ENCODE measurements at places on chromosomes 5 and 9.

- no peaks in the 10 kb centered on the region for H3K4me1 ChIP-seq
- H3K27ac ChIP-seq, result no peak overlapping the region
- H3K4me3 ChIP-seq, result no peak overlapping the region
- no peaks in the 10 kb centered on the region for H3K27me3 ChIP-seq
Measured at GRCh38 chr9:120909904-120910303, 16.7 kb downstream of the TRAF1 start.

DNA sequence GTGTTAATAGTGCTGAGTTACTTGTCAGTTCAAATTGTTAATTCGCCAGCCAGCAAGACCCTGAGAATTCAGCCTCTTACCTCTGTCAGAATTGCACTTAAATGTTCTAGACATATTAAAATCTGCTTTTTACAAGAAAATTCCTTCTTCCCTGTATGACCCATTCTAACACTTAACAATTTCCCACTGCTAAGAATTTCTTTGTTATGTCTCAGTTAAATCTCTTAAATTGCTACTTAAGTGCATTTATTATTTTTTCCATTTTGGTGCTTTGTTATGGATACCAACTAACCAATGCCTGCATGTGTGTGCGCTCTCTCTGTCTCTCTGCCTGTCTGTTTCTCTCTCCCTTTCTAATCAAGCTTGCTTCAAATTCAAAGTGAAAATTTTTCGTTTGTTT, 44.9 kb downstream of the IZUMO3 start:
- H3K4me1 ChIP-seq, result no peaks in the 10 kb centered on the region
- no peak for DNase-seq
- no peak overlapping the region for H3K4me3 ChIP-seq
- no peak overlapping the region for H3K27ac ChIP-seq
- no peaks in the 10 kb centered on the region for H3K36me3 ChIP-seq
- no peaks in the 10 kb centered on the region for H3K27me3 ChIP-seq

DNA sequence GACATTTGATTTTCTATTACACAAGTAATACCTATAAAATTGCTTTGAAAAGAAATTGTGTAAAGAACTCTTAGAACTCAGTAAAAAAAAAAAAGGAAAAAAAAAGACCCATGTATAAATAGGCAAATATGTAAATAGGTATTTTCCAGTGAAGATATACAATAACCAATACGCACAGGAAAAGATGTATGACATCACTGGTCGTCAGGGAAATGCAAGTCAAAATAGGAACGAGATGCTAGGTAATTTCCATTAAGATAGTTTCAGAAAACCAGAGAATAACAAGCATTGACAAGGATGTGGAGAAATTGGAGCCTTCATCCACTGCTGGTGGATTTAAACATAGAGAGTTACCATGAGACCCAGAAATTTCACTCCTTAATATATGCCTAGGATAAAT, 708.8 kb downstream of the MTRR start:
- no peak overlapping the region for H3K27ac ChIP-seq
- H3K4me3 ChIP-seq, result no peak overlapping the region
- no peaks in the 10 kb centered on the region for H3K27me3 ChIP-seq
- H3K36me3 ChIP-seq, result no peaks in the 10 kb centered on the region
- H3K4me1 ChIP-seq, result no peaks in the 10 kb centered on the region

GRCh38 chr9:81634915-81635516, 54.3 kb downstream of the TLE1 start:
- H3K27me3 ChIP-seq, result no peaks in the 10 kb centered on the region
- no peak overlapping the region for H3K27ac ChIP-seq
- no peaks in the 10 kb centered on the region for H3K4me1 ChIP-seq
- DNase-seq, result peak; percentile 77

- no peak for DNase-seq
- H3K27me3 ChIP-seq, result no peaks in the 10 kb centered on the region
- peaks cover 43% of the 10 kb centered on the region for H3K36me3 ChIP-seq
- no peaks in the 10 kb centered on the region for H3K4me1 ChIP-seq
Measured at GRCh38 chr5:138905541-138905940, 30.4 kb upstream of the LRRTM2 start.

GRCh38 chr9:90891308-90892040, 89.9 kb downstream of the SYK start:
- H3K4me1 ChIP-seq, result no peaks in the 10 kb centered on the region
- peaks cover 49% of the 10 kb centered on the region for H3K36me3 ChIP-seq
- no peak for DNase-seq
- H3K27me3 ChIP-seq, result no peaks in the 10 kb centered on the region
- no peak overlapping the region for H3K4me3 ChIP-seq
- no peak overlapping the region for H3K27ac ChIP-seq

DNA sequence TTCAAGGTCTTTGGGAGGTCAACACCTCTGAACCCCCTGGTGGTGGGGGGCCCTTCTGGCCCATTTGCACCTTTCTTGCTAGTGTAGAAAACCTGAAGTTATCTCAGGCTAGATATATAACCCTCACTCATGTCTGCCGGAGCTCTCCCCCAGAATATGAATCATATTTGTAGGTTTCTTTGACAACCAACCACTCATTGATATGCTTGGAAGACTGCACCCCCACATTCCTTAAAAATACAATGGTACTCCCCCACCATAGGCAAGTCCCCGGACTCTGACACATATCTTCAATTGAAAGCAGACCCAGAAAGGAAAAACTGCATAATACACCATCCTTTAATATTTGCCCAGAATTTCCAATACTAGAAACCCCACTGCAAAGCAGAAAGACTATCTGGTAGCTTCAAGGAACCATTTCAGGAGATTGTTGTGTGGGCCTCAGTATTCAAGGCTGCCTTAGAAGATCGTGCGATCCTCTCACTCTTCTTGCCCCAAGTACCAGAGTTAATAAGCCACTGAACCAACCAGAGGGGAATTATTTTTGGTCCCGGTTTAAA, 978 bp upstream of the UBE2B start:
- no peak for DNase-seq
- no peaks in the 10 kb centered on the region for H3K27me3 ChIP-seq
- H3K4me1 ChIP-seq, result peaks cover 6% of the 10 kb centered on the region
- H3K4me3 ChIP-seq, result peak overlapping the region; percentile 96
- peaks cover 6% of the 10 kb centered on the region for H3K36me3 ChIP-seq

- H3K4me3 ChIP-seq, result no peak overlapping the region
- H3K27me3 ChIP-seq, result no peaks in the 10 kb centered on the region
- H3K27ac ChIP-seq, result no peak overlapping the region
Measured at GRCh38 chr5:158285698-158286097, 426.8 kb upstream of the CLINT1 start.

DNA sequence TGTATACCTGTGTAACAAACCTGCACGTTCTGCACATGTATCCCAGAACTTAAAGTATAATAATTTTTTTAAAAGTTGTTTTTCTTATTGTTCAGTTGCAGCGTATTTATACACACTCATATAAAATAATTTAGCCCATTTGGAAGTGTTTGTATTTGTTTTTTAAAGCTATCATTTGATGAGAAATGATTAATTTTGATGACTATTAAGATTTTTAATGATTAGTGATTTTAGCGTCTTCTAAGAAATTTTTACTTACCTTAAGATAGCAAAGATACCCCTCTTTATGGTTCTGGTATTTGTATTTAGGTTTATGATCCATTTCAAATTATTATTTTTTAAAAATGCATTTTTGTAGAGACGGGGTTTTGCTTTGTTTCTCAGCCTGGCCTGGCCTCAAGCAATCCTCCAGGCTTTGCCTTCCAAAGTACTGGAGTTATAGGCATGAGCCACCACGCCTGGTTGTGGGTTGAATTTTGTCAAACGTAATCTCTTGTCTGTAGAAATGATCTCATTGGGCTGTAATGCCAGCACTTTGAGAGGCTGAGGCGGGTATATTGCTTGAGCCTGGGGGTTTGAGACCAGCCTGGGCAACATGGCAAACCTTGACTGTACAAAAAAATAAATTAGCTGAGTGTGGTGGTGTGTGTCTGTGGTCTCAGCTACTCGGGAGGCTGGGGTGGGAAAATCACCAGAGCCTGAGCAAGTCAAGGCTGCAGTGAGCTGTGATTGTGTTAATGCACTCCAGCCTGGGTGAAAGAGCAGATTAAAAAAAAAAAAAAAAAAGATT, 26.9 kb downstream of the CSNK1G3 start:
- DNase-seq, result no peak
- no peaks in the 10 kb centered on the region for H3K36me3 ChIP-seq
- H3K4me1 ChIP-seq, result no peaks in the 10 kb centered on the region

DNA sequence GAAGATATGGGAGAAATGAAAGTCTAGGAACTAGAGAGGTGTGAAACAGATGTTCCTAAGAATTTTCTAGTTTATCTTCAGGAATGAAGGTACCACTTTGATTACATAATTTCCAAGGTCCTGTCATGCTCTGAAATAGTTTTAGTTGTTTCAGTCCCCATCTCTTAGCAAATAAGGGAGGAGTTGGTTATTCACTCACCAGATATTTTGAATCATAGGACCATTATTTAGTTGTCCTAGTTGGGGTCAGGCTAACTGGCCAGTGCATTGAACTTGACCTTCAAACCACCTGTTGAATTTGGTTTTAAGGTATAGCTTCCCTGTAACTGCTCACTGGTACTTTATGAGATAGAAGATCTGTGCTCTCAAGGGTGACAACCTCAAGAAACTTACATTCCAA, 53.9 kb upstream of the TNFAIP8 start:
- no peak overlapping the region for H3K27ac ChIP-seq
- no peaks in the 10 kb centered on the region for H3K27me3 ChIP-seq
- H3K4me1 ChIP-seq, result peaks cover 6% of the 10 kb centered on the region
- H3K4me3 ChIP-seq, result no peak overlapping the region
- DNase-seq, result no peak

DNA sequence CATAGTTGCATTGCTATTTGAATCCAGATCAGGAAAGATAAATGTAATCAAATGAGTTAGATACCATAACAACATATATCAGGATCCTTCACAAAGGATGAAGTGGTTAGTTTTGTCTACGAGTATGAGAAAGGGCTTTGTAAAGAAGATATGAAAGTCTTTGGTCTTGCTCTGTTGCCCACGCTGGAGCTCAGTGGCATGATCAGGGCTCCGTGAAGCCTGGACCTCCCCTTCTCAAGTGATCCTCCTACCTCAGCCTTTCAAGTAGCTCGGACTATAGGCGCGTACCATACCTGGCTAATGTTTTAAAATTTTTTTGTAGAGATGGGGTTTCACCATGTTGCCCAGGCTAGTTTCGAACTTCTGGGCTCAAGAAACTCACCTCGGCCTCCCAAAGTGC, 1.8 kb downstream of the SMC5 start:
- H3K4me3 ChIP-seq, result peak overlapping the region; percentile 79
- H3K4me1 ChIP-seq, result peaks cover 30% of the 10 kb centered on the region
- DNase-seq, result no peak
- H3K27ac ChIP-seq, result no peak overlapping the region
- peaks cover 3% of the 10 kb centered on the region for H3K36me3 ChIP-seq

DNA sequence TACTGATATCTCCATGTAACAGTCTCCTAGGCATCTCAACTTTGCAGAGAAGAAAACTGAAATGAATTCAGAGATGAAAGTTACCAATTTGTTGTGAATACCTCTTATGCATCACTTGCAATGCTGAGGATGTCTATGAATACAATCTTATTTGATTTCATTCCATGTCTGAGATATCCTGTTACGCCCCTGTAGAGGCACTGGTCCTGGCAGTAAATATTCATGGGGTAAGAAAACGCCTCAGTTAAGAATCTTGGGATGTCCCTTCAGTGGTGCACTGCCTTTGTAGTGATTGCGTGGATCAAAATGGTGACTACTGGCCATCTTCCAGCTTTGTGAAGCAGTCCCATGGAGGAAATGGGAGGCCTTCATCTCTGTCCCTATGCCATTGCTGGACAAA, 229.1 kb upstream of the C9orf72 start:
- no peak for DNase-seq
- no peaks in the 10 kb centered on the region for H3K27me3 ChIP-seq
- H3K4me1 ChIP-seq, result no peaks in the 10 kb centered on the region
- H3K4me3 ChIP-seq, result no peak overlapping the region
- no peak overlapping the region for H3K27ac ChIP-seq

DNA sequence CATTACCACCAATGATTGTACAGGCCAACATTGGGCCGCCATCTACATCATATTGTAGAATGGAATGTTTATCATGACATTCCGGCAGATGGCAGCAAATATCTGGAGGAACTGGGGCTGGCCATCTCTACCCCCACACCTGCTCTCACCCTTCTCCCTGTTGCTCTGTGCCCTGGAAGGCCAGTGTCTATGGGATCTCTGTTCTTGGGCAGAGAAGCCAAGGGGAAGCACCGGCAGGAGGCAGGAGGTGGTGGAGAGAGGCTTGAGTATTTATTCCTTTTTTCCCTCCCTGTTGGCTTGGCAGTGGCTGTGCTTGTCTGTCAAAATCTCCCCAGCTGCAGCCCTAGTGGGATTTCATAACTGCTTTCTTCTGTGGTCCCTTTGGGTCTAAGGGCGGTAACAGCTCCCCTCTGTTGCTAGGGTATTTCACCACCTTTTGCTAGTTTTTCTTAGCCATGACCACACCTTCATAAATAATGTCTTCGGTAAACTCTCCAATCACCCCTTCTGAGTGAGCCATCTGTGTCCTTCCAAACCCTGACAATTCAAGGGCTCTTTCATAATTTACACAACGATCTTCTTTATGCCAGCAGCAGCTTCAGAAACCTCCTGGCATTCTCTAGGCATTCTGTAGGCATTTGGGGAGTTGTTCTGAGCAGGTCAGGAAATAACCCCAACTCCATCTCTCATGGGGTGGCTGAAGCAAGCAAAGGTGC, 225.8 kb downstream of the MELK start:
- no peak for DNase-seq
- no peaks in the 10 kb centered on the region for H3K4me1 ChIP-seq
- no peak overlapping the region for H3K27ac ChIP-seq

DNA sequence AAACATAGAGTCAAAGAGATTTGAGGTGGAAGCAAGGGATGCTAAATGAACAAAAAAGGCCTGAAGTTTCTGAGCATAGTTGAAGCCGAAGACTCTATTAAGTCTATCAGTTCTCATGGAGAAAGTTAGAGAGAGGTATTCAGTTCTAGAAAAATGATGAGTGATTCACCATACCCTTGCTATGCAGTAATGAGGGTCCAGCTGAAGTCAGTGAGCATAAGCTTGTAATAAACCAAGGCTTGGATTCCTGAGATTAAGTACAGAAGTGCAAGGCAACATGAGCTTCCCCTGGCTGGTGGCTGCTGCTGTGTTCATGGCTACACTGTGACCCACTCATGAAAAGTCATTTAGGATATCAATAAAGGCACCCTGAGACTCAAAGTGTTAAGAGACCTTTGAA, 129.7 kb upstream of the MTAP start:
- no peak overlapping the region for H3K4me3 ChIP-seq
- H3K27ac ChIP-seq, result no peak overlapping the region
- no peak for DNase-seq

DNA sequence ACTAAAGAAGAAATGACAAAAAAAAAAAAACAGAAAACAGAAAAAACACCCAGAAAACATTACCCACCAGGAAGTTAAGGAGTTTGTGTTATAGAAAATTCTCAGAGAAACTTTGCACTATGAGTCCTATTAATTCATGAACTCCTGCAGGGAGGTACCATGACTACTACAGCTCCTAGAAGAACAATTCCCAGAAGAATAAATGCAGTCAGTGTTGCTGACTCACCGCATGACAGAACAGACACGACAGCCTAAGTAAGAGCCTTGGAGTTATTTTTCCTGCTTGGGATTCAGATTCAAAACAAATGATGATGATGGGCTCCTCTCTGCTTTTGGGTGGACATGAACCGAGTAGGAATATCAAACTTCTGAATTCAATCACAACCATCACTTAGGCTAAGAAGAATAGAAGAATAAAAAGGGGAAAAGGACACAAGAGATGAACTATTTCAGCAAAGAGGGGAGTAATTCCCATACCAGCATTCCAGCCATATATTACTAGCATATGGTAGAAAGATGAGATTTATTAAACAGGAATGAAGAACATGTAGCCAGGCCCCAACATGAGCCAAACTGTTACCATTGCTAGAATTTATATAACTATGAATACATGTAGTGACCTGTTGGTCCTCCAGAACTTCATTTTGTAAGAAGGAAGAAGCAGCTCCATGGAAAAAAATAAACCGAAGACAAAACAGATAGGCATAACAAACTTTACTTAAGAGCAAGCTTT, 209.6 kb upstream of the PDE4D start:
- DNase-seq, result no peak
- no peaks in the 10 kb centered on the region for H3K27me3 ChIP-seq
- no peaks in the 10 kb centered on the region for H3K4me1 ChIP-seq
- H3K36me3 ChIP-seq, result no peaks in the 10 kb centered on the region
